ENCODE measurements at places on chromosomes 3 and 15.

DNA sequence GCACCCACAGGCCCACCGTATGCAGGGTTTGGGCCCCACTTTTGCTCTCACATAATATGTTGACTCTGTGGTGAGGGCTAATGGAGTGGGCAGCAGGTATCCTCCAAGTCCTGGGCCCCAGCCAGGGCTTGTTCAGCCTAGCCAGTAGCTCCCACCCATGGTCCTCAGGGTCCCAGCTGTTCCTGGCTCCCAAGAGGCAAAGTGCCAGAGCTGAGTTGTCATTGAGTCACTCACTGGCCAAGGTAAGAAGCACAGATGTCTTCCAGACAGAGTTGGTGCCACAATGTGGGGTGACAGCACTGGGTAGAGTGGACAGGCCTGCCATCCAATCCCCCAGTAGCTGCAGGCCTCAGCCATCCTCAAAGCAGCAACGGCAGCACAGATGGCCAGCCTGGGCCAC is 4.3 kb downstream of the SHF start:
- DNase-seq: no peak

- no peak for DNase-seq
Measured at GRCh38 chr3:186917512-186918312, 12.6 kb upstream of the ST6GAL1 start.

GRCh38 chr3:64853456-64853855 is 165.7 kb upstream of the ADAMTS9 start:
- DNase-seq: no peak

DNA sequence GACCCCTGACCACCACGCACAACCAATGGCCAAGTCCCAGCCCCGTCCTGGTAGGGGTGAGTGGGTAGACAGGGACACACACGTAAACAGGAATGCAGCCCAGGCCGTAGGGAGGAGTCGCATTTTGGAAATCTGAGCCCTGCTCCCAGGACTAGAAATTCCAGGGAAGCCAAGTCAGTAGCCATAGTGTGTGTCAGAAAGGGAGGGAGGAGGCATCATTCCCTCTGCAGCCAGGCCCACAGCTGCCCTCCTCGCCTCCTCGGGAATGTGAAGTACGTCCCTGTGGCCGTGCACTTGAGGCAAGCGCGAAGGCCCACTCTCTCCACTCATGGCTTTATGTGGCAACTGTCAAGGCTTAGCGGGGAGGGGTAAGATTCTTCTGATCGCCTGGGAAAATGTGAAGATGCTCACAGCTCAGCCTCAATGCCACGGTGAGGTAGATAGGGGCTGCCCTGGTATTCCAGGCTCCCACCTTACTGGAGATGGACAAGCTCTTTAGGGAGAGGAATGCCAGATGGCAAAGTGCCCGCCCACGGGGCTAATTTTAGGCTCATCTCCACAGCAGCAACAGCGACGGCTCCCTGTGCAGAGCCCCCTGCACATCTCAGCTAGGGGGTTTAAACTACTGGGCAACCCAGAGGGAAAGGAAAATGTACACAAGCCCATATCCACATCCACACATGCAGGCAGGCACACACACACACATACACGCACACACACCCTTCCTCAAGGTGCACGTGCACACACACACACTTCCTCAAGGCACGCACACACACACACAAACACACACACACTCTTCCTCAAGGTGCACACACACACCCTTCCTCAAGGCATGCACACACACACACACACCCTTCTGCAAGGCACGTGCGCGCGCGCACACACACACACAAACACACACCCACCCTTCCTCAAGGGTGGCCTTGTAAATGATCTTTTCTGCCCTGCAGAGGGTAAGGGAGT is 65.5 kb downstream of the ADCY5 start:
- peak; percentile 25 for DNase-seq

DNA sequence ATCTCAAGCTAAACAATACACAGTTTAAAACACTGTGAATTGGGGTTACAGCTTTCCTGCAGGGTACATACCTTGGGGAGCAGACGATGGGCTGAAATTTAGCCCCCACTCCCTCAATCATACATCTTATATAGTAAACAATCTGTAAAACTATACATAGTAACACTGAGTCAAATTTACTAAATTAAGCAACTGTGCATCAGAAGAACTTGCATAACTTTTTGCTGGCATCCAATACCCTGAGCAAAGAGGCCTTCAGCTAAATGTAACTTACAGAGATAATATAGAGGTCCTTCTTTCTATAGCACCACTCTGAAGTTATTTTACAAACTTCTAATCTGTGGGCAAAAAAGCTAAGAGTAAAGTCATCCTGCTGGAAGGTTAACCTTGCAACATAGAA is 603.6 kb upstream of the TGFBR2 start:
- DNase-seq: no peak

GRCh38 chr3:39082666-39083313 is 24.6 kb downstream of the GORASP1 start:
- DNase-seq: no peak

DNA sequence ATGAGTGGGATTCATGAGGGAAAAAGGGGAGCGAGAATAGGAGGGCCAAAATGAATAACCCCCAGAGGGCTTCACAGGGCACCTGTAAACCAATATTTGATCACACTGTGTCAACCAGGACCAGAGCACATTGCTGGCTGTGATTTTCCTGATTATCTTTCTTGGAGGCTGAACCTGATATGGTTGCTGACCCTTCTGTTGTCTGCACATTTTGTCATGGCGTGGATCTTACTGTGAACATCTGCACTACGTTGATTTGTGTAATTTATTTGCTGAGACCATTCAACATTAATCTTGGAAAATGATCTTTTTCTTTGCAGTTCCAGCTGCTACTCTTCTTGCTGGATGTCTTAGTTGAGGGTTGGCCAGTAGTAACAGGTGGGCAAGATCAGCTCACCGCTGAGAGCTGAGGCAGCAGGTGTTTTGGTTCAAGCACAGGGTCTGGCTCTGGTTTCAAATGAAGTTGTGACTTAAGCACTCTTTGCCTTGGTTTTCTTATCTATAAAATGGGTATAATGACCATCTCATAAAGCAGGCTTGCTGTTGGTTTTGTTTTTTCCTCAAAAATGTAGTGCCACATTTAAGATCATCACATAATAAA is 61.2 kb downstream of the ARHGEF26 start:
- no peak for DNase-seq

GRCh38 chr3:122598556-122598955 is 21.1 kb downstream of the PARP15 start:
- DNase-seq: no peak

DNA sequence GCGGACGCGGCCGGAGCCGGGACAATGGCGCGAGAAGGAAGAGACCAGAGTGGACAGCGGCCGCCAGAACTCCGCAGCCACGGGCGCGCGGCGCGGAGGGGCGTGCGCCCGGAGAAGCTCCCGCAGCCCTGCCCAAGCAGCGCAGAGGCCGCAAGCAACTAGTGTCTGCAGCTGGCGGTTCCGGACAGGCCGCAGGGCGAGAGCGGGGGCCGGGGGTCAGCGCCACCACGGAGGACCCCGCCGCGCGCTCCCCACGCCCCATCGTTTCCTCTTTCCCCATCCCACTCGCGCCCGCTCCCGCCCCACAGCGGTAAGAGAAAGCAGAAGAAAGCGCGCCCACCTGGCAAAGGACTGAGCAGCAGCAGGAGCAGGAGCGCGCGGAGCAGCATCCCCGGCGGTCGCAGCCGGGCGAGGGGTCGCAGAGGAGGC is 440 bp downstream of the PRTG start:
- DNase-seq: no peak

- DNase-seq: no peak
Measured at GRCh38 chr15:93146196-93146595, 57.2 kb upstream of the RGMA start.

- DNase-seq: no peak
Measured at GRCh38 chr15:28985316-28985645, 99.5 kb downstream of the APBA2 start.

DNA sequence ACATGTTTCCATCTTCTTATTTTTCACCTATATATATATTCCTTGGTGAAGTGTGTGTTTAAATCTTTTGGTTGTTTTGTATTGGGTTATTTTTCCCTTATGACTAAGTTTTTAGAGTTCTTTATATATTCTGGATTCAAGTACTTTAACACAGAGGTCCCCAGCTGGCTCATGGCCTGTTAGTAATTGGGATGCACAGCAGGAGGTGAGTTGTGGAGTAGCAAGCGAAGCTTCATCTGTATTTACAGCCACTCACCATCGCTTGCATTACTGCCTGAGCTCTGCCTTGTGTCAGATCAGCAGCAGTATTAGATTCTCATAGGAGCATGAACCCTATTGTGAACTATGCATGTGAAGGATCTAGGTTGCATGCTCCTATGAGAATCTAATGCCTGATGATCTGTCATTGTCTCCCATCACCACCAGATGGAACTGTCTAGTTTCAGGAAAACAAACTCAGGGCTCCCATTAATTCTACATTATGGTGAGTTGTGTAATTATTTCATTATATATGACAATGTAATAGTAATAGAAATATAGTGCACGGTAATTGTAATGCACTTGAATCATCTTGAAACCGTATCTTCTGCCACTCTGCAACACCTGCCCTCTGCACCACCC is 151.6 kb downstream of the RSRC1 start:
- no peak for DNase-seq

GRCh38 chr3:192817053-192817452 is 89.7 kb upstream of the FGF12 start:
- peak; percentile 66 for DNase-seq

DNA sequence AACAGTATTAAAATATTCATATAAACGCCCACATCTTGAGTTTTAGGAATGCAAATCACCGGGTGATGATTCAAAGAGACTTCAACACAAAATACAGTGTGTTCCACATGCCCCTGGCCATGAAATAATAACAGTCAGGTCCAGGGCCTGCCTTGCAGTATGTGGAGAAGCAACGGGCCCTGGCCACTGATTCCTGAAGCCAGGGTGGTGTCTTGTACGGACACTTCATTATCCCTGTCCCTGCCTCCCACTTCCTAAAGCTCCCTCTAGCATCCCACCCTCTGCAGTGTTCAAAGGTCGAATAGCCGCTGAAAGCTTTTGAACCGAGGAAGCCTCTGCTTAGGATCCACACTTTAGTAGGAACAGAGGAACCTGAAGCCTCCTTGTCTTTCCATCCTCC is 50.4 kb upstream of the PCSK6 start:
- DNase-seq: no peak

- DNase-seq: no peak
Measured at GRCh38 chr15:65953622-65954021, 84.3 kb downstream of the RAB11A start.

DNA sequence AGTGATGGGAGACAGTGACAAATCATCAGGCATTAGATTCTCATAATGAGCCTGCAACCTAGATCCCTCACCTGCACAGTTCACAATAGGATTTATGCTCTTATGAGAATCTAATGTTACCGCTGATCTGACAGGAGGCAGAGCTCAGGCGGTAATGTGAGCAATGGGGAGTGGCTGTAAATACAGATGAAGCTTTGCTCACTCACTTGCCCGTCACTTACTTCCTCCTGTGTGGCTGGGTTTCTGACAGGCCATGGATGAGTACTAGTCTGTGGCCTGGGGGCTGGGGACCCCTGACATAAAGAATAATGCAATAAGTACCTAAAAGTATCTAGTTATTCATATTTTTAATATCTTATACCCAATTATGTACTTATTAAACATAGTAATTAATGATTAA is 15.6 kb downstream of the IQCB1 start:
- DNase-seq: no peak

GRCh38 chr3:3821777-3822176 is 22.5 kb downstream of the LRRN1 start:
- no peak for DNase-seq

- peak; percentile 76 for DNase-seq
Measured at GRCh38 chr3:141455603-141456300, 31.1 kb upstream of the RASA2 start.

- peak; percentile 56 for DNase-seq
Measured at GRCh38 chr15:48472756-48473155, 141.5 kb downstream of the DUT start.

- DNase-seq: no peak
Measured at GRCh38 chr3:87997298-87997697, 61.5 kb downstream of the CGGBP1 start.

DNA sequence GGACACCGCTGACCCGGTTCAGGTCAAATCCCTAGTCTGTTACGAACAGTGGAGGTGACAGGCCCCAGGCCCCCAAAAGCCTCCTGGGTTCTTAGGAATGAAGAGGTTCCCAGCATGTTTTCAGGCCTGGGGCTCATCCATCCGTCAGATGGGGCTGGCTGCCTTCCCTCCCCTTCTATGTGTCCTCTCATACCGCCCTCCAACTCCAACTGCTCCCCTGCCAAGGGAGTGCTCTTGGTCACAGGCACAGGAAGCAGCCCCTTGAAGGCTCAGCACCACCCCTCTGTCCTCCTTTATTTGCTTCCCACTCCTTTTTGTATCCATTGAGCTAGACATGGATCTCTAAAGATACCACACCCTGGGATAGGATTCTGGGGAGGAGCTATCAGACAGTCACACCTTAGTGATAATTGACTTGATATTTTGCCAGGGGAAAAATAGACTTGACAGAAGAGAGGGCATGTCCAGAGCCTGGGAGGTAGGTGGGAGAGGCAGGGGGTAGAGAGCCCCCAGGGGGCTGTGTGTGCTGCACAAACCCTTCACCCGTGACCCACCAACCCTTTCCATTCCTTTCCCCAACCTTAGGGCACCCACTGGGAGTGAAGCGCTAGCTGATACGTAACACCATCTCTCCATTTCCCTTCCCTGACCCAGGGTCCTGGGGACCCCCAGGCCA is 10.7 kb upstream of the CSPG4 start:
- DNase-seq: no peak

GRCh38 chr15:81274931-81275707 is 48.8 kb downstream of the STARD5 start:
- DNase-seq: peak; percentile 79

DNA sequence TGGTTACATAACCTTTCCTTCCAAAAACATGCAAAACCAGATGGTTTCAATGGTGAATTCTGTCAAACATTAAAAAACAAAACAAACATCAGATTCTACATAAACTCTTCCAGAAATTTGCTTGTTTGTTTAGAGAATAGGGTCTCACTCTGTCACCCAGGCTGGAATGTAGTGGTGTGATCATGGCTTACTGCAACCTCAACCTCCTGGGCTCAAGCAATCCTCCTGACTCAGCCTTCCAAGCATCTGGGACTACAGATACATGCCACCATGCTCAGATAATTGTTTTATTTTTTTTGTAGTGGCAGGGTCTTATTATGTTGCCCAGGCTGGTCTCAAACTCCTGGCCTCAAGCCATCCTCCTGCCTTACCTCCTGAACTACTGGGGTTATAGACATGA is 36.1 kb downstream of the FBXL2 start:
- DNase-seq: no peak

DNA sequence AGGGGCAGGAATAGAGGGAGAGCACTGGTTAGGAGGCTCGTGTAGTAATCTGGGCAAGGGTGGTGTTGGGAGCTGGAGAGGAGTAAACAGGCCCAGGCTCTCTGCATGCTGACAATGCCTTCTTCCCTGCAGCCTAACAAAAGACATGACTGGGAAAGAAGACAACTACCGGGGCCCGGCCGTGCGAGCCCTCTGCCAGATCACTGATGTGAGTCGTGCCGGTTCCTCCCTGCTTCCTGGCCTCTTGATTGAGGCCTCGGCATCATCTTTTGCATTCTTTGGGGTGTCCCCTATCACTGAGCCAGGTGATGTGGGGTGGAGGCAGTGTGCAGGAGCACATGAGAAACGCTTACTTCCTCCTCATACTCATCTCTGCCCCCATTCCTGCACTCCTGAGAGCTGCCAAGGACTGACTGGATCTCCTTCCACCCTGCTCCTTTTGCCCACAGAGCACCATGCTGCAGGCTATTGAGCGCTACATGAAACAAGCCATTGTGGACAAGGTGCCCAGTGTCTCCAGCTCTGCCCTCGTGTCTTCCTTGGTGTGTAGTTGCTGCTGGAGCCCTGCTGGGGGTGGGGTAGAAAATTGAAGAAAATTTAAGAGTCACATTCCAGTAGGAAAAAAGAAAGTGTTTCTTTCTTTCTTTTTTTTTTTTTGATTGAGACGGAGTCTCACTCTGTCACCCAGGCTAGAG is 5.3 kb downstream of the COPG1 start:
- DNase-seq: no peak

All from AG10803 (cell line).